ENCODE measurements at places on chromosomes 2 and 18.

GRCh38 chr2:235685024-235685721 lies 191.3 kb downstream of the AGAP1 start:
- DNase-seq = no peak

- no peak for DNase-seq
Observed at GRCh38 chr2:3631161-3631850, 26.7 kb upstream of the ALLC start.

DNA sequence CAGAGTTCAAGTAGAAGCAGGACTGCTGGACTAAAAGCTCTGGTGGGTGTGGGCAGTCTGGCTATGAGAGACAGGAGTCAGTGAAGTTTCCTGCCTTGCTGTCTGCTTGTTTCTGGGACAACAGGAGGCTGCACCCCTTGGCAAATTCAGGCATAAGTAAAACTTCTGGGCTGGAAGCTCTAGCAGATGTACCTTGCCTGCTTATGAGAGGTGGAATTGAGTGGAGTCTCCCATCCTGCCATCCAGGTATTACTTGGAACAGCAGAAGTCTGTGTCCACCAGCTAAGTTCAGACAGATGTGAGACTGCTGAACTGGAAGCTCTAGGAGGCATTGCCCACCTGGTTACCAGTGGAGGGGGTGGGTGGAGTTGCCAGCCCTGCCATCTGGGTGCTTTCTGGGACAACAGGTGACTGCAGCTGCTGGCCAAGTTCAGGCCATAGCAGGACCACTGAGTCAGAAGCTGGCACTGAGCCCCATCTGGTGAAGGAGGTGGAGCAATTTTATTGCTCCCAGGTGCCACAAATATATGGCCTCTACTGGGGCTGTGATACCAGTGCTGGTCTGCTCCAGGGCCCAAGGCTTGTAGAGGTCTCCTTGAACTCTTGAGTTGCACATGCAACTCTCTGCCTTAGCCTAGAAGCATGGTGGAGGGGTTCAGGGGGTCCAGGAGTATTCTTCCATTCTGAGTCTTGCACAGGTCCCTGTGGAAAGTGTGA lies 199.4 kb upstream of the FN1 start:
- no peak for DNase-seq

GRCh38 chr2:164721430-164721829 lies 100.1 kb upstream of the GRB14 start:
- no peak for DNase-seq
